ENCODE measurements at places on chromosomes 5 and 9. TPM values are rescaled to one million over a fixed set of nuclear protein-coding genes. Genes with fewer than 3 reads are reported as not detected.

- DNase-seq = no peak
Observed at GRCh38 chr5:164094291-164094690, 588.9 kb downstream of the MAT2B start.

DNA sequence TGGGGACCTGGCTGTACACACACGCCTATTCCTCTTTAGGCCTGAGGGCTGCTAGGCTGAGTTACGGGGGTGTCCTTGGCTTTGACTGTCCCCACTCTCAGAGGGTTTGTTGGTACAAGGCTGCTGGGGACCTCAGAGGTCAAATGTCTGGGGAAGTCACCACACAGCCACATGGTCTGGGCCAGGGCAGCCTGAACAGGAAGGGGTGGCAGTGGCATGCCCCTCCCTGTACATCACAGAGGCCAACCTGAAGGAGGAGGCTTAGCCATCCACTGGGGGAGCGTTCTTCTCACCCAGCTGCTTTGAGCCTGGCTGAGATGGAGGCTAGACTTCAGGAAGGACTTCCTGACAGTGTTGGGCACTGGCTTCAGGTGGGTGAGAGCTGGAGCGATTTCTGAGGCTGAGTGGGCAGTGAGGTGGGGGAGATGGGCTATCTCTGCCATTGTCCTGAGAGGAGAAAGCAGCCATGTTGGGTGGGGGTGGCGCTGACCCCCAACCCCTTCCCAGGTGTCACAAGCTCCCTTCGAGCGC, 36.3 kb downstream of the CXXC5 start:
- no peak for DNase-seq

DNA sequence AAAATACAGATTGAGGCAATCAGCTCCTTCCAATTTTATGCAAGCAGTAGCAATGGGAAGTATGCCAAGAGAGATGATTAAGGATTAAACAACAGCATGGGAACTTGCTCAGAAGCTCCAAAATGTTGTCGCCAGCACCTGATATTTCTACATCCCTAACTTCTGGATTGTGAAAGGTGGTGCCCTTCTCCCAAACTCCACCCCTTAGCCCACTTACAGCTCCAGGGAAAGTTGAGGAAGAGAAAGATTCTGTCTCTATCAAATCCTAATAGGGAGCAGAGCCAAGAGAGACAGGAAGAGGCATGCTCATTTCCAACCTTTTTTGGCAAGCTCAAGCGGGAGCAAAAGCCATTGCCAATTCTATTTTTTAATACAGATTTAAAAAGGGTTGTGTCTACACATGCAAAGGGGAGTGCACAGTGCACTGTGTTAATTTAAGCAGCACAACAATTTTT, 92.4 kb upstream of the NR3C1 start:
- DNase-seq = no peak

DNA sequence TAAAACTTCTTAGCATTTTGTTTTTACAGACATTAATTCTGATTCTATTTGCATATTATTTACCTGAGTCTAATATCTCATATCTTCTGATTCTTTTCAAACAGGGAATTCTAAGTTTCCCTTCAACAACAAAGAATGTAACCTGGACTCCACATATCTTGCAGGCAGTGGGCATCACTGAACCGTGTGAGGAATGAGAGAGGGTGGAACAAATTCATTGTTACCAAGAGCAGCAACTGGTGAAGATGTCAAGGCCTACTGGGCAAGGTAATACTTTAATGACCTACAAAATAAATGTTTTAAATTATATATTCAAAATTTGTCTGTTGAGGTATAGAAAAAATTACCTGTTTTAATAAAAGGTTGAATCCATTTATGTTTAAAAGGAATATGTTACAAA, 455.3 kb upstream of the TUSC1 start:
- no peak for DNase-seq

TRIM36 gene
- 20.0 TPM for total RNA-seq

GRCh38 chr5:132053483-132053882, 7.0 kb upstream of the IL3 start:
- no peak for DNase-seq
